ENCODE measurements at places on chromosomes 7 and 10.

DNA sequence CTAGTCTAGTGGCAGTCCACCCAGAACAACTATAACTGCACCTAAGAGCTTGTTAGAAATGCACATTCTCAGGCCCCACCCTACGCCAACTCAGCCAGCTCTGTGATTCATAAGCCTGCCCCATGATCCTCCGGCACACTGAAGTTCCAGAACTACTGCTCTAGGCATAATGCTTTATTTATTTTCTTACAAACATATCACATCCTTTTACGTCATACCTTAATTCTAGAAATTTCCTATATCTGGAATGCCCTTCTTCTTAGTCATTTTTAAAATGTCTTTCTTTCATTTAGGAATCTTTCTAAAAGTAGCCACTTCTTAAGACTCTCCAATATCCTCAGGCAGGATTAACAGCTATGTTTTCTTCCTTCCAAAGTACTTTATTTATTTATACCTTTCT, 480.1 kb downstream of the INHBA start:
- no peak for DNase-seq

- DNase-seq = no peak
These were observed 12.7 kb upstream of the AGR2 start for GRCh38 chr7:16817536-16817935.

DNA sequence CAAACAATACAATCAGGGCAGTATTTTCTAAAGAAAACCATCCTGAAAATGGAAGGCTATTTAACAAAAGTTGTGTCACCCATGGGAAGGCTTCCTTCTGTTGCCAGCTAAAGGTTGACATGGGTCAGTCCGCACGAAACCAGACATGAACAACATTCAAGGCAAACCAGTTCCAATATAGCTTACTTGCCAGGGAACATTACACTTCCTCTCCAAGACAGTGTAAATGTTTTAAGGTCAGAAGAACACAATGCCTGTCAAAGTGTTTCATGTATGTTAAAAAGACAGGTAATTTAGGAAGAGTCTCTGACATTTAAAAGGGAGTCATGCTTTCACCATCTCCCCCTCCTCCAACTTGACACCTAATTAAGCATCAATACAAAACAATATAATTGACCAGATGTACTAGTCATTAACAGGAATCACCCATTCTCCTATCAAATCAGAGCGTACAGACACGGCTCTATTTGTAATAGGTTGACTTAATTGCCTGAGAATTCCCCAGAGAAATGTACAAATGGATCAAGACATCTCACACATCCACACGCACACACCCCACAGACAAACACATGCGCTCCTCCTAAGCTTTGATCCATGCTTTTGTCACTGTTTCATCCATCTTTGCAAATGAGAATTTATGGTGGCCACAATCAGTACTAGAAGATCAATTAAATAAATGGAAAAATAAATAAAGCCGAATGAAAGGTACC, 69.5 kb downstream of the CACNA2D1 start:
- DNase-seq = no peak

DNA sequence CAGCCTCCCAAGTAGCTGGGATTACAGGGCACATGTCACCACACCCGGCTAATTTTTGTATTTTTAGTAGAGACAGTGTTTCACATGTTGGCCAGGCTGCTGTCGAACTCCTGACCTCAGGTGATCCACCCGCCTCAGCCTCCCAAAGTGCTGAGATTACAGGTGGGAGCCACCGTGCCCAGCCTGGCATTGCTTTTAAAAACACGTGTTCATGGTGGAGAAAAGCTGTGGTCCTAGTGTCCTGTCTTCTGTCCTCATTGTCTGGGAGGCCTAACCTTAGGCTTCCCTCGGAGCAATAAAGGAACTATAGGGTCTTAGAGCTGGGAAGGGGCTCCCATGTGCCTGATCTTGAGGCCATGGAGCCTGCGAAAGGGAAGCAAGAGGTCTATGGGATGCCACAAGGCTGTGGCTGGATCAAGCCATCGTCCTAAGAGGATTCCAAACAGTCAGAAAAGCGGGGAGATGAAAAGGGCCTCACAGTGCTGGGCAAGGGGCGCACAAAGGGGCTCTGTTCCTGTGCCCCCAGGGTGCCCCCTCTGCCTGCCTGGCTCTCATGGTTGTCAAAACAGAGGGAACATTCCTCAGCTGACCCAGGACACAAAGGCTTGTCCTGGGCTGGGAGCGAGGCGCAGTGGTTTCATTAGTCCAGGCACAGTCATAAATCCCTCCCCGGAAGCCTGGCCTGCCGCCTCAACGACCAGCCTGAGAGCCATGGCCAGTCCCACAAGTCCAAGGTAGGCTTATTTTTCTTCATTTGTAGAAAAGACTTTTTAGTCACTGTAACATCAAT, 106.6 kb upstream of the TNS3 start:
- DNase-seq = no peak

DNA sequence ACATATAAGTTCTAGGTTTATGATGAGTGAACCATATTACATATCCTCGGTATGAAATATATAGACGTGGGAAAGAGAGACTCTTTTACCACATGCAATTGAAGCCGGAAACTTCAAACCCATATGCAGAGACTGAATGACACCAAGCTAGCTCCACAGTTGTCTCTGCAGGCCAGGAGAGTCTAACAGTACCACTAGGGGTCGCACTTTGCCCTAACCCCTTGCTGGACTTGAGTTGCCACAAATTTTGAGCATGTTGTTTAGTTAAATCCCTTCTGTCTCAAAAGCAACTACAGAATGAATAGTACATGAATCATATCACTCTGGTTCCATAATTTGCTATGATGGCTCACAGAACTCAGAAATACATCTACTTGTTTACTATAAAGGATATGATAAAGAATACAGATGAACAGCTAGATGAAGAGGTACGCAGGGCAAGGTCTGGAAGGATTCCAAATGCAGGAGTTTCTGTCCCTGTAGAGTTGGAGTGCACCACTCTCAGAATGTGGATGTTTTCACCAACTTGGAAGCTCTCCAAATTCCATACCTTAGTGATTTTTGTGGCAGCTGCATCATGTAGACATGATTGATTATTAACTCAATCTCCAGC, 112.4 kb upstream of the YAE1 start:
- peak; percentile 2 for DNase-seq

GRCh38 chr10:97549587-97550322, 22.8 kb upstream of the ANKRD2 start:
- DNase-seq = no peak

DNA sequence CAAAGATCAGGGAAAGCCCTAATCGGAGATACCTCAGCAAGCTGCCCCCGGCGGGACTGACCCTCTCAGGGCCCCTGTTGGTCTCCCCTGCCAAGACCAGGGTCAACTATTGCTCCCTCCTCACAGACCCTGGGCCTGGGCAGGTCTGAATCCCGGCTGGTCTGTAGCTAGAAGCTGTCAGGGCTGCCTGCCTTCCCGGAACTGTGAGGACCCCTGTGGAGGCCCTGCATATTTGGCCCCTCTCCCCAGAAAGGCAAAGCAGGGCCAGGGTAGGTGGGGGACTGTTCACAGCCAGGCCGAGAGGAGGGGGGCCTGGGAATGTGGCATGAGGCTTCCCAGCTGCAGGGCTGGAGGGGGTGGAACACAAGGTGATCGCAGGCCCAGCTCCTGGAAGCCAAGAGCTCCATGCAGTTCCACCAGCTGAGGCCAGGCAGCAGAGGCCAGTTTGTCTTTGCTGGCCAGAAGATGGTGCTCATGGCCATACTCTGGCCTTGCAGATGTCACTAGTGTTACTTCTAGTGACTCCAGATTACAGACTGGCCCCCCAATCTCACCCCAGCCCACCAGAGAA, 24.1 kb downstream of the TBATA start:
- no peak for DNase-seq

GRCh38 chr10:11673346-11674280, 62.2 kb upstream of the USP6NL start:
- DNase-seq = no peak

DNA sequence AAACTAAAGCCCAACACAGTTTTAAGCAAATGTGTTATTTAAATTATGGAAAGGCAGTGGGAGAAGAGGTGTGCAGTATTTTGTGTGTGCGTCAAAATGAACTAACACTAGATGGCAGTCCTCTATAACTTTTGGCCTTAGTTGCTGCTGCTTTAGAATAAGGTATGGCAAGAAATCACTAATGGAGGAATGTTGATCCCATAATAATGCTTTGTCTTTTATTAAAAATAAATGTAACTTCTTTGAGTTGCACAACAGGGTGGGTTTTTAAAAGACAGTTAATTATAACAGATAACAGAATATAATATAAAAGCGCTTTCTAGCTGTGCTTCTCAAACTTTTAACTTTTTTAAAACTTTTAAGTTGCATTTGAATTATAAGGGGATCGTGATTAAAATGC, 56.4 kb downstream of the BBS9 start:
- DNase-seq = no peak

DNA sequence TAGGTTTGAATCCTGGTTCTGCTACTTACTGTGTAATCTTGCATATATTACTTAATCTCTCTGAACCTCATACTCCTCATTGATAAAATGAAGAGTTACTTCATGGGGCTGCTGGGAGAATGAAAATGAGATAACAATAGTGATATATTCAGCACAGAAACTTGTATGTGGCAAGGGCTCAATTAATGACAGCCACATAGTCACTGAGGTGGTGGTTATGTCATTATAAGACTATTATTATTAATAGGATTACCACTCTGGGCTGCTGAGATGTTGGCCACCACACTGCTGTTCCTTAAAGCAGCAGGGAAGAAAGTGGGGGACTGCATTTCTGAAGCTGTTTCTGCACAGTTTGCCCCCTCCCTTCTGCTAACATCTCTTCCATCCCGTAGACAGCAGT, 100.4 kb upstream of the PDLIM1 start:
- DNase-seq = no peak

DNA sequence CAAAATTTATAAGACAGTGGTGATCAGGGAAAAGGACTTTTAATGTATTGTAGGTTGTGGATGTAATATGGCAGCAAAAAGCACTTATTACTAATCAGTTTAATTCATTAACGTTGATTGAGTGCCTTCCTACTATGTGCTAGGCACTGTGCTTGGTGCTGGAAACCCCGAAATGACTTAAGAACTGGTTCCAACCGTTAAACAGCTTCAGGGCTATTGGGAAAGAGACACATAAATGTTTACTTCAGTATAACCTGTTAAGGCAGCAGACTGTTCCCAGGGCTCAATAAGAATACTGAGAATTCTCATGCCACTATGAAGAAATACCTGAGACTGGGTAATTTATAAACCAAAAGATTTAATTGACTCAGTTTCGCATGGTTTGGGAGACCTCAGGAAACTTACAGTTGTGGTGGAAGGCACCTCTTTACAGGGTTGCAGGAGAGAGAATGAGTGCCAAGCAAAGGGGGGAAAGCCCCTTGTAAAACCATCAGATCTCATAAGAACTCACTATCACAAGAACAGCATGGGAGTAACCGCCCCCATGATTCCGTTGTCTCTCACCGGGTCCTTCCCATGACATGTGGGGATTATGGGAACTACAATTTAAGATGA, 1.1 kb upstream of the SLC25A13 start:
- DNase-seq = no peak

DNA sequence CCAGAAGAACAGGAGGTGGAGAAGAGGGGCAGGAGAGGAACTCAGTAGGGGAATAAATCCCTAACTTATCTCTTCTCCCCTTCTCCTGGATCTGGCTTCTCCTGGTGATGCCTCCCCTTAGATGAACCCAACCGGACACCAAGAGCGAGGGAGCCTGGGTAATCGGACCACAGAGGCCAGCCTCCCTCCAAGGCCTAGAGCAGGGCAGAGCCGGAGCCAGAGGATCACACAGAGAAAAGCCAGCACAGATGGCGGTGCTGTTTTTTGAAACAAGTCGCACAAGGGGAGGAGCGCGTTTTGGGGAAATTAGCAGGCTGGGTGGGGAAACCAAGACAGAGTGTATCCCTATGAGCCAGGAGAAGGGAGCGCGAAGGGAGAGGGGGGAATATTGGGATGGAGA, 4.9 kb upstream of the SRRM3 start:
- no peak for DNase-seq

- DNase-seq = no peak
These were observed 131.7 kb upstream of the EEPD1 start for GRCh38 chr7:36021367-36021766.

DNA sequence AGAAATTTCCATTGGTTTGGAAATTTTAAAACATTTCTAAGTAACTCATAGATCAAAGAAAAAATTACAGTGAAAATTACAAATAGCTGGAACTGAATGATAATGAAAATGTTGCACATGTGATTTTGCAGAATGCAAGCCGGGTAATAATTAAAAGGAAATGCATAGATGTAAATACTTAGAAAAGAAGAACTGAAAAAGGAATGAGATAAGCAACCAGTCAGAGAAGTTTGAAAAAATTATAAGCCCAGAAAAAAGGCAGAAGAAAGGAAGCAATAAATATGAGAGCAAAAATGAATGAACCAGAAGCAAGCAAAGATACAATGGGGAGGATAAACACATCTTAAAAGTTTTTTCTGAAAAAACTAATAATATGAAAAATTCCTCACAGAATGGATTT, 3.2 kb upstream of the TMEM273 start:
- no peak for DNase-seq

DNA sequence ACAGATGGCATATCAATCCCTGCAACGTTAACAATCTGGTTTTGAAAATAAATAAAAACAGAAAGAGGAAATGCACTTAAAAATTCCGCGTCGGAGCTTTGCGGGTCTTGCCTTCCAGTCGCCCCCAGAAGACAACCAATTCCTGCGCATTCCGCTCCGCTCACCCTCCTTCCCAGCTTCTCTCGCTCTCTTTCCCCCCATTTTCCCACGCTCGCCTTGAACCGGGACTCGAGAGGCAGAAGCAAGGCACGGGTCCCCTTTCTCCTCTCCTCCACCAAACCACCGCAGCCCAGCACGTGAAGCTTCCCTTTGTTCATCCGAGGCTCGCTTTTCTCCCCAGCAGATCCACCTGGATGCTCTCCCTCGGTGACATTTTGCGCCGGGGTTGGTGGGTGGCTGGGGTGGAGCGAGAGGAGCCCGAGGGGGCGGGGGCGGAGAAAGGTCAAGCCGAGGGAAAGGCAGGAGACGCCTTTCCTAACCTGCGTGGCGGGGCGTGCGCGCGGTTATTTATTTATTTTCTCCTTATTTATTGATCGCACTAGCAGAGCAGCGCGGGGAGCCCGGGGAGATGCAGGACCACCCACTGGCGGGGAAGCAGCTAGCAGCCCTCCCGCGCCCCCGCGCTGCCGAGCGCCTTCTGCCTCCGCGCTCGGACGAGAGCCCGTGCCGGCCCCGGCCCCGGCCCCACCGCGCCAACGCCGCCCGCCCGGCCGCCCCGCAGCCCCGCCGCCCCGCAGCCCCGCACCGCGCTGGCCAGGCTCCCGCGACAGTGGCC, at the start of gene KCND2:
Gene KCND2 (plus strand): TSS at position 475 of the 775 bp plus-strand sequence.
- no peak for DNase-seq
